ENCODE measurements at places on chromosomes 3 and 15.

DNA sequence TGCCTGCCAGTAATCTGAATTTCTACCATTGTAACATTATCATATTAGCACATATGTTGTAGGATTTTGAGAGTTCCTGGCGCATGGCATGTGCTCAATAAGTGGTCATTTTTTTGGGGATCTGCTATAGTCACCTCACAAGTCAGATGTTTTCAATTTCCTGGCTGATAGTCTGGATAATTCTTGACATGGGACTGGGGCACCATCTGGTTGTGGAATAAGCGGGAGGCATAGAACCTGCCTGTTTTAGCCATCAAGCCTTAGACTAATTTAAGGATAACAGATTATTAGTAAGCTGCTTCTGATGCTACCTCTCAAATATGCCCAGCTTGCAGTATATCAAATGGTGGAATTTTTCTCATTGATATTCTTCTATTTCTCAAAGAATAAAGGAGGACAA is 39.1 kb downstream of the GASK1A start:
- no peak for DNase-seq

GRCh38 chr3:13487403-13487802 is 7.3 kb downstream of the HDAC11 start:
- DNase-seq: no peak

DNA sequence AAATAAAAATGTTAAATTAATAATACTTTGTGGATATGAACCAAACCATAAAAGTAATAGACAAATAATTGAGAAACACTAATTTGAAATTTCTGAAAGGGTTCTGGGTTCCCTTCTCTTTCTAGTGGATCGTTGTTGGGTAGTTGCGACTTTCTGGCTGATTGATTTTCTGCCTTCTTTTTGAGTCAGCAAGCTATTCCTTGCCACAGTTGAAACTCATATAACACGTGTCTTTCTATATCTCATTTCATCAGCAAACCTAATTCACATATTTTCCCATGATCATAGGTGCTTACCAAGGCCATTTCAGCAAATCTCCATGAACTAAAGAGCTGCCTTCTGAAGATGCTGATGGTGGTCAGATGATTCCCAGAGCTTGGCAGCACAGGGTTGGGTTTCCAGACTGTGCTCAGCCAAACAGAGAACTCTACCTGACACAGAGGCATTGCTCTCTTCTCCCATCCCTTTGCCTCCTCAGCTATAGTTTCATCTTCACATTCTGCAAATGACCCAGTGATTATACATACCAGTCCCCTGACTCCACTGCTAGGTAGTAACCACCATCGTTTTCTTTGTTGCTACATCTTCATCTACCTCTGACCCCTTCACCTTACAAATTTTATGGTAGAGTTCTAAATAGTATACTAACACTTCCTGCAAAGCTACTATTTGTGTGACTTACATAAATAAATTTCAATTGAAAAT is 383.9 kb upstream of the DPH6 start:
- no peak for DNase-seq

DNA sequence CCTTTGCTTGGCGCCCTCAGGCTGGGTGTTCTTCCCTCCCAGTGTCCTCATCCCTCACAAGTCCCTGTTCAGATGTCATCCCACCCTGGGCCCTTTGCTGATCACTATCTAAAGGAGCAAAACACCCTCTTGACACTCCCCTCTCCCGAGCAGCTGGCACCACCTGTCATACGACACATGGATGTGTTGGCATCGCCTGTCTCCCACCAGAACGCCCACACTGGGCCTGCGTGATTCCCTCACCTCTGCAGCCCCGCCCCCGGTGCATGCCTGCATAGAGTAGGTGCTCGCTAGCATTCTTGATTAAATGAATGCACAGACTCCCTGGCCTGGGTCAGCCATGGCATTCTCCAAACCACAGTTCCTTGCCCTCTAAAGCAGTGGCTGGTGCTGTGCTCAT is 75.8 kb downstream of the DNAJB8 start:
- DNase-seq: no peak

DNA sequence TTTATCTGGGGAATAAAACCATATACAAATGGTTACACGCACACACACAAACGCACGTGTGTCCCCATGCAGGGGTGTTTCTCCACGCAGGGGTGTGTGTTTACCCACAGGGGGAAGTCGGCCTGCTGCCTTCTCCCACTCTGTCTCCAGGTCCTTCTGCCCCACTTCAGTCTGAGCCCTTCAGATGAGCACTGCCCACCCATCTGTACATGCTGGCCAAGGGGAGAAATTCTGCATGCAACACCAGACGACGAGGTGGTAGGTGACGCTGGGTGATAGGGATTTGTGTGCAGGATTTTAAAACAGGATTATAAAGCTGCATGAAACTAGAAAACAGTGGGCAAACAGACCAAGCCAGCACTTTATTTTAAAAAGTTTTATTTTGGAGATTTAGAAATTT is 122.5 kb downstream of the TJP1 start:
- DNase-seq: no peak

- DNase-seq: no peak
Observed at GRCh38 chr3:194140520-194141414, 4.8 kb downstream of the HES1 start.

GRCh38 chr3:51044982-51045381 is 340.1 kb upstream of the MANF start:
- DNase-seq: no peak

GRCh38 chr3:43531835-43532234 is 90.0 kb downstream of the ANO10 start:
- no peak for DNase-seq

DNA sequence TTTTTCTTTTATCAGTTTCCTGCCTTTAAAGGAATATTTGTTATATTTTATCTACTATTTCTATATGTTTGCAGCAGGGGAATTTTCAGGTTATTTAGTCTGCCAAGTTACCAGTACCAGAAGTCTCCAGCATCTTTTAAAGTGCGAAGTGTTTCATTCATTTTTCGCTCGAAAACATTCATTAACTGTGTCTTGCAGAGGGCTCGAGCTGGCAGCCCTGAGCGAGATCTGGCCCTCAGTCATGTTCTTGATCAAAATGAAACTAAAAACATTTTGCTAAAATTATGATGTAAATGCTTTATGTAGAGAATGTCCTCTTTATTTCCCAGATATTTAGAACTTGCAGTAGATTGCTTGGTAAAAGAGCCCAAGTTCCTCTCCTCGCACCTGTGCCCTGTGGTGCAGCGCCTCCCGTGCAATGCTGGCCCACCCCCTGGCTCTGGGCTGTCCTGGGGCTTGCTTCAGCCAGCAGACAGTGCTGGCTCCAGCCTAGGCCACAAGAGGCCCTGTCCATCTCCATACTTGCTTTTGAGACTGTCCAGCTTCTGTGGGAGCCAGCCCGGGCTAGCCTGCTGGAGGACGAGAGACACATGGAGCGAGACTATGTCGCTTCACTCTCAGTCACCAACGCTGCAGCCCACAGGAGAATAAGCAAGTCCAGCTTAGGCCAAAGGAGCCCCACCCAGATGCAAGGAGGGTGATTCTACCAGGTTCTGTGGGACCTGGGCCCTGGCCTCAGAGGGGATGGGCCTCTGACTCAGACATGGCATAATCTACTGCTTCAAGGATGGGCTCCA is 71.9 kb upstream of the PRR23E start:
- DNase-seq: no peak

GRCh38 chr3:32595323-32595722 is 24.7 kb upstream of the DYNC1LI1 start:
- DNase-seq: no peak

GRCh38 chr3:82002986-82003642 is 241.7 kb upstream of the GBE1 start:
- no peak for DNase-seq

DNA sequence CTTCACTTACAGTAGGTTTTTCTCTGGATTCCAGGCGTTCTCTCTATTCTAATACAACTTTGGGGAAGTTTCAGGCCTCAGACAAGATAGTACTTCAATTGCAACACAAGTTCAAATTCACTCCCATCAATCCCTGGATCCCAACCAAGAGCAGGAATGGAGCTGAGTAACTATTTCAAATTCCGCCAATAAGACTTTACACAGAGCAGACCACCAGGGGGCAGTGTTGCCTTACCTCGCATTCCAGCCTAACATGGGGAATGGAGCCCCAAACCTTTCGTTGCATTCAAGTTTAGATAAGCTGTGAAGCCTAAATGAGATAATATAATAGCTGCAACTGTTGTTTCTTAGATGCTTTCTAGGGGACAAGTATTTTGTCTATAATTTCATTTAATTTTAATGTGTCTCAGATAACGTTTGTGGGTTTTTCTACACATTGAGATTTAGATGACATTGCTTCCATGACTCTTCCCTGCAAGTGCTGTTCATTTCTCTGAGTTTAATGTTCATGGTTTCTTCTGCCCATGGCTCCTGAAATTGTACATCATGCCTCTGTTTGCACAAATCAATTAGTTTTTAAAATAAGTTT is 186.7 kb downstream of the NSUN3 start:
- DNase-seq: peak; percentile 21

DNA sequence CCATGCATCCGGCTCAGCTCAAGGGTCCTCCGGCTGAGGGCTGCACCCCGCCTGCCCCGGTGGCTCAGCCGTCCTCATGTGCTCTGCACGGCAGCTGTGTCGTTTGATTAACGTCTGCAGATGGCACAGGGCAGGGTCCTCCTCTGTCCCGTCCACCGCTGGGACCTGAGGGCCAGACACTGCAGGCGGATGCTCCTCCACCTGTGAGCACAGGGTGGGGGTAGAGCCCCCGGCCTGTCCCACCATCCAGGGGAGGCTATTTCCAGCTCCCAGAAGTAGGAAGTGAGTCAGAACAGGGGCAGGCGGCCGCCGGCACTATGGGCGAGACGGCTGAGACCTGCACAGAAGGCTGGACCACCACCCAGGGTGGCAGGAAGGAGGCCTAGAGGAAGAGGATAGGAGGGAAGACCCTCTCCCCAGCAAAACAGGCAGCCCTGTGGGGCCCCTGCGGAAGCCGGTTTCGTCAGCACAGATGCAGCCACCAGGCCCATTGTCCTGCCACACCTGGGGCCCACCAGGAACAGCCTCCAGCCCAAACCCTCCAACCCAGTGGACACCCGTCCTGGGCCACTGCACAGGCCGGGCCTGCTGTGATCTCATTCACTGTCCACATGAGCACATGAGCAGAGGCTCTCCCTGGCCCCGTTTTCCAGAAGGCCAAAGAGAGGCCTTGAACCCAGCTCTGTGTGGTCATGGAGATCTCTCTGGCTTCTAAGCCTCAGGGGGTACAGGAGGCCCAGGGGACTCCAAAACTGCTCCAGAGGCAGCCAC is 12.6 kb upstream of the PLXND1 start:
- no peak for DNase-seq

DNA sequence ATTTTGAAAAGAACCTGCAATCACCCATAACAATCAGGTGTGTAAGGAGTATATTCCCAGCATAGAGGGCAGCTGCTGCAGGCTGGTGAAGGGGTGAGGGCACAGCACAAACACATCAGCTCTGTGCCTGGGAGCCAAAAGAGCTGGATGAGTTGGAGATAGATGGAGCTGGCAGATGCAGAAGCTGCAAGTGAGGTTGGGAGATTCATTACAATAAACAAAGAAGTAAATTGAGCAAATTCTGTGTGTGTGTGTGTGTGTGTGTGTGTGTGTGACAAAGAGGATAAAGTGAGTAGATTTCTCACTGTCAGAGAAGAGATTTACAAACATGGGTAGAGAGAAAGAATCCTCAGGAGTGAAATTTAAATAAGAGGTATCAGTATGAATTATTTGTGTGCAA is 994.7 kb downstream of the EPHA3 start:
- no peak for DNase-seq

DNA sequence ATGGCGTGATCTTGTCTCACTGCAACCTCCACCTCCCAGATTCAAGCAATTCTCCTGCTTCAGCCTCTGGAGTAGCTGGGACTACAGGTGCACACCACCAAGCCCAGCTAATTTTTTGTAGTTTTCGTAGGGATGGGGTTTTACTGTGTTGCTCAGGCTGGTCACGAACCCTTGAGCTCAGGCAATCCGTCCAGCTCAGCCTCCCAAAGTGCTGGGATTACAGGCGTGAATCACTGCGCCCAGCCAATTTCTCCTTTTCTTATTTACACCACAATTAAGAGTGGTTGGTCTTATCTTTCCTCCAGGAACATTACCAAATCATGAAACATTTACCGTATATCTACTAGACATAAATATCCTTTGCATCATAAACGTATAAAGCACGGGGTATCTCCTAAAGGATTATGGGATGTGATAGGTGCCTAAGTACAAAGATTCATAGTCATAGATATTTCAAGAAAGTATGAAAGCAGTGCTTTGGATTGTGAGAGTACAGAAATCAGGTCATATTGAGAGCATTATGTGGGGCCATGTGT is 194.5 kb downstream of the RBMS3 start:
- DNase-seq: no peak

DNA sequence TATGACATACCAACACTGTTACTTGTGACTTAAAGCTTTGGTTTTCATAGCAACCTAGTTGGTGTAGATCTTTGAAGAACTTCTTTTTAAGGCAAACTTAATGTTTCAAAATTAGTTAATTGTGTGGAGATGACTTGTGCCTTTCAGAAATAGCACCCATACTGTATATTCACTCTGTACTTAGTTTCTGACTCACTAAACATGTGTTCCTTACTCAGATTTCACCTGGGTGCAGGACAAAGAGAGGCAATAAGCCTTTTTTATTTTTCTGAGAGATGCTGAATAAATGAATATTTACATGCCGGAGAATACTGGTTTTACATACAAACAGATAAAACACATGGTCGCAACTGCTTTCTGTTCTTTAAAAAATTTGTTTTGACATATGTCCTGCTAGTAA is 44.8 kb downstream of the SLC25A26 start:
- DNase-seq: no peak

DNA sequence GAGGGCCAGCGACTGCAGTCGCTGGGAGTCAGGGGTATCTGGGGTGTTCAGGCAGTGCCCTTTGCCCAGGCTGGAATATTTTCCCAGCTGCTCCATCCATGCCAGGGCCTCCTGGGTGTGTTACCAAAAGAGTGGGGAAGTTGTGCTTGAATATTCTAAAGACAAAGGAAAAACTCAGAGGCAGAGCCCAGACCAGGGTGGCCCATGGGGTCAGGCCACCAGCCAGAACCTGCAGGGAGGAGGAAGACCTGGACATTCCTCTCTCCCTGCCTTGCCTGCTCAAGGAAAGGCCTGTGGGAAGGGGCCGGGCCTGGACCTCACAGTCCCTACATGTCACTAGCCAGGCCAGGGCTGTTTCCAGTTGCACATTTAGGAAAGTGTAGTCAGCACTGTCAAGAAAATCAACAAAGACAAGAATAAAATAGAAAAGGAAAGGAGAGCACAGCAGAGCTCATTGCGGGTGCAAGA is 16.0 kb upstream of the KLF15 start:
- DNase-seq: no peak

All from T follicular helper cell (primary cell).